ENCODE measurements at places on chromosomes 11 and 22.

DNA sequence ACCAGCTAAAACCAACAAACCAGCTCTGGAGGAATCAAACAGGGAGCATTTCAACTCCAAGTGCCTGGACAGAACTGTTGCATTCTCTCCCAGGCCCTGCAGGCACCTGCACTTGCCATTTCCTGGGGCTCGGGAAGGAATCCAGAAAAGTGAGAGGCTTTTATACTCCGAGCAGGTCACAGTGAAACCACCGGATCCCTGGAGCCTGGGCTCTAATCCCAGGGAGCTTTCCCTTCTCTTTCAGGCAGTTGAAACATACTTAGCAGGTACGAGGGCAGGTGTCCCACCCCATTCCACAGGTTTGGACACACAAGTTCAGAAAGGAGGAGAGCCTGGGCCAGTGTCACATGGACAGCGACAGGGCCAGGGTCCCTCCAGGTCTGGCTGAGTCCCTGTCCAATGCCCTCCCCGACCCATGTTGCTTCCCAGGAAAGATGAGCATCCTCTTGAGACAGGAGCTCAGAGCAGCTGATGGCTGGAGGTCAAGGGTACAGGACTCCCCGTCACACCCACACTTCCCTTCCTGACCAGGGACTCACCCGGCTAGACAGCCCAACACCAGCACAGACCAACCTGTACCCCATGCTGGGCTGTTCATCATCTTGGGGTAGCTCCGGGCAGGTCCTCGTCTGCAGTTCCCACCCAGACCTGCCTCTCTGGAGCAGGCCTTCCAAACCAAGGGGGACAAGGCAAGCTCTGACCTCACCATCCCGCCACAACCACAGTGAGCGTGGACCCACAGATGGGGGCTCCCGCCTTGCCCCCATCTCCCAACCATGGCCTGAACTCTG is 49.9 kb upstream of the CD5 start:
- no peak for DNase-seq

DNA sequence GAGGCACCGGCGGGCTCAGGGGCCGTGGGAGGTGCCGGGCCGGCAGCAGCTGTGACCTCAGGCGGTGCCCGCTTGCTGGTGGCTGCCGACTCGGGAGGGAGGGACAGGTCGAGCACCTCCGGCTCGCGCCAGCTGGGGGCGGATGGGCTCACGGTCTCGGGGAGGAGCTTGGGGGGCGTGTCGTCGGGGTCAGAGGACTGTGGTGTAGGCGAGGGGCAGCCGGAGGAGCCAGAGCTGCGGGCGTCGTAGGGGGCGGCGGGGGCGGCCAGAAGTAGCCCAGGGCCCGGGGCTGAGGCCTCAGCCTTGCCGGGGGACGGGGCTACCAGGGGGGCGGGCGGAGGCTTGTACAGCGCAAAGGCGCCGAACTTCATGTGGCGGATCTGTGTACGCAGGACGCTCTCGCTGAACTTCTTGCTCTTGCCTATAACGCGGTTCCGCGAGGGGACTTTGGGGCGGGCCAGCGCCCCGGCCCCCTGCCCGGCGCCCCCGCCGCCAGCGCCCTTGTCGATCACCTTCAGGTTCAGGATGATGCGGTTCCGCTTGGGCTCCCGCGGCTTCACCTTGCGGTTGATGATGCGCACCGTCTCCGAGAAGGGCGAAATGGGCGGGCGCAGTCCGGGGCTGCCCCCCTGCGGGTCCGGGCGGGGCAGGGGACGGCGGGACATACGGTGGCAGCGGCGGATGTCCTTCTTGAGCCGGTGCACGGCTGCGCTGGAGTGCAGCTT is 5.5 kb downstream of the CBX6 start:
- DNase-seq: no peak

- no peak for DNase-seq
Measured at GRCh38 chr11:29484548-29484947, 532.3 kb downstream of the KCNA4 start.

GRCh38 chr22:25644122-25644521 is 79.6 kb downstream of the GRK3 start:
- no peak for DNase-seq

DNA sequence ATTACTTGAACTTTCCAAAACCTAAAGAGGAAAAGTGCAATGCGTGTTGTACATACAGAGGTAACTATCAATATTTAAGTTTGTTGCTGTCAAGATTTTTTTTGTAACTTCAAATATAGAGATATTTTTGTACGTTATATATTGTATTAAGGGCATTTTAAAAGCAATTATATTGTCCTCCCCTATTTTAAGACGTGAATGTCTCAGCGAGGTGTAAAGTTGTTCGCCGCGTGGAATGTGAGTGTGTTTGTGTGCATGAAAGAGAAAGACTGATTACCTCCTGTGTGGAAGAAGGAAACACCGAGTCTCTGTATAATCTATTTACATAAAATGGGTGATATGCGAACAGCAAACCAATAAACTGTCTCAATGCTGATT is 2.1 kb downstream of the ADM start:
- DNase-seq: no peak

- DNase-seq: no peak
Measured at GRCh38 chr11:9947231-9947864, 283.5 kb downstream of the SWAP70 start.

DNA sequence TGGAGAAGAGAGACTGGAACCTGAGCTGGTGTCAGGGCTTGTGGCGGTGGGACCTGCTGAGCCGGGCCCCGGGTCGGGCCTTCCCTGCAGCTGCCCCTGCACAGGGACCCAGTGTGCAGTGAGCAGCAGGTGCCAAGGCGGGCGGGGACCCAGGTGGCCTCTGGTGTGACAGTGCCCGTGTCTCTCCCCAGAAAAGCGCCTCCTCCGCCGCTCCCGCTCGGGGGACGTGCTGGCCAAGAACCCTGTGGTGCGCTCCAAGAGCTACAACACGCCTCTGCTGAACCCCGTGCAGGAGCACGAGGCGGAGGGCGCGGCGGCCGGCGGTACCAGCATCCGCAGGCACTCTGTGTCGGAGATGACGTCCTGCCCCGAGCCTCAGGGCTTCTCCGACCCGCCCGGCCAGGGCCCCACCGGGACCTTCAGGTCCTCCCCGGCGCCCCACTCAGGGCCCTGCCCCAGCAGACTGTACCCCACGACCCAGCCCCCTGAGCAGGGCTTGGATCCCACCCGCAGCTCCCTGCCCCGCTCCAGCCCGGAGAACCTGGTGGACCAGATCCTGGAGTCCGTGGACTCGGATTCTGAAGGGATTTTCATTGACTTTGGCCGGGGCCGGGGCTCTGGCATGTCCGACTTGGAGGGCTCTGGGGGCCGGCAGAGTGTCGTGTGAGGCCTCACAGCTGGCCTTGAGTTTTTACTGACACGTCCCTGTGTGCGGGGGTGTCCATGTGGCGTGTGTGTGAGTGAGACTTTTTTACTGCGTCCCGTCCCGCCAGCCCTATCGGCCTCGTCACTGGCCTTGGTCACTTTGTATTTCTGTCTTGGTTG is 15.6 kb upstream of the ARHGAP8 start:
- DNase-seq: no peak

GRCh38 chr11:66421492-66422205 is 814 bp downstream of the NPAS4 start:
- no peak for DNase-seq

- no peak for DNase-seq
Measured at GRCh38 chr11:118241764-118242098, 10.4 kb downstream of the MPZL3 start.

DNA sequence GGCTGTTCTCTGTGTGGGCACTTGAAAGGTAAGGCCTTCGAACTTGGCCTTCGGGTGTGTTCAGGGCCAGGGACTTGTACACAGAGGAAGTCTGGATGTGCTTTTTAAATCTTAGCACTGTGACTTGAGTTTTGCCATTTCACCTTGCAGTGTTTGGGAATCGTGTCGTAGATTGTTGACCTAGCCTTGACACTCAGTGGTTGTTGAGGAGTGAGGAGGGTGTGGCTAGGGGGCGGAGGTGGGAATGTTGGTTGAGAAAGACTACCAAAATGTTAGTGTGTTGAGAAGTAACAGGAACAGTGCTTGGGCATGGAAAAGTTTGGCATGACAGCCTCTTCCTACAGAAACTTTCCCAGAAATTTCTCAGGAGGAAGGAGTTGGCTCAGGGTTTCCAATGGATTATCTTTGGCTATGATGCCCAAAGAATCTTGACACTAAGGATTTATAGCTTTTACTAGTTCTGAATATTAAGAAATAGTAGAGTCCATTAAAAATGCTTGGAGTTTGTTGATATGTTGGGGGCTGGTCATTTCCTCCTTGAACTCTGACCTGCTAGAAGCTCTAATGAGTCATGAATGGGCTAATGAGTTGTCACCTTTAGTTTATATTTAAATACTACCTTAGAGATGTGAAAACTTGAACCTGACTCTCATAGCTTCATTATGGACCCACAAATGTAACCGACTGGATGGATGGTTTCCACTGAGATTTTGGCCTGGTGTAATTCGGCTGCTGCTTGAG is 40.6 kb downstream of the BARX2 start:
- DNase-seq: no peak

- no peak for DNase-seq
Measured at GRCh38 chr22:18024956-18025720, 777 bp upstream of the MICAL3 start.

- no peak for DNase-seq
Measured at GRCh38 chr11:92540096-92540495, 315.5 kb downstream of the FAT3 start.

- DNase-seq: no peak
Measured at GRCh38 chr22:29343313-29343805, 27.9 kb upstream of the RASL10A start.

DNA sequence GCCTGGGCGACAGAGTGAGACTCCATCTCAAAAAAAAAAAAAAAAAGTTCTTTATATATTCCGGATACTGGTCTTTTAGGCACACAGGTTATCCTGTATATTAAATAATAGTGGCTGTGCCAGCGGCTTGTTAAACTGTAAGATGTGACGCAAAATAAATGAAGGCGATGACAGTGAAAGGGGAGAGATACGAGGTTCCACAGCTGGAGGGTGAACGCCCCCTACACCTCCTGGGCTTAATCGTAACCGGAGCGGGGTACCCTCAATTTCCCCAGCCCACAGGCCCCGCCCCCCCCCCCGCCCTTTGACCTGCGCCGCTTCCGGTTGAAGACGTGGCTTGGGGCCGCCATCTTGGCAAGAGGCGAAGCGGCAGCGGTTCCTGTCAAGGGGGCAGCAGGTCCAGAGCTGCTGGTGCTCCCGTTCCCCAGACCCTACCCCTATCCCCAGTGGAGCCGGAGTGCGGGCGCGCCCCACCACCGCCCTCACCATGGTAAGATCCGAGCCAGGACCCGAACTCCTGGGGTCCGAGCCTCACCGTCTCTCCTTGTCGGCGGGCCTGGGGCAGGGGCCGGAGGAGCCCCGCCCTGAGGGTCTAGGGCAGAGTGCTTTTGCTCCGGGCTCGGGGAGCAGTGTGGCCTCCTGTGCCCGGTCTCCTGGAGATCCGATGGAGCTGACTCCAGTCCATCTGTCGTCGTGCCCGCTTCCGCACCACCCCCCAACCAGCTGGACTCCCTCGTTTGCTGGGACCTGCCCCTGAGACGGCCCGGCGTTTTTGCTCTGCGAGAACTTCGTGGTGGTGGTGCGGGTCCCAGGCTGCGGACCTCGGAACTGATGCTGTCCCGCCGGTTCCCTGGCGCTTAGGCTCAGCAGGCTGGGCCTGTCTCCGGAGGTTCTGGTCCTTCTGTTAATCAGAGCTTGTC is at the start of gene ARCN1:
TSS of gene ARCN1 (plus strand) at position 349 of the 920 bp plus-strand sequence. CDS start at position 488, 139 bp downstream.
- no peak for DNase-seq

DNA sequence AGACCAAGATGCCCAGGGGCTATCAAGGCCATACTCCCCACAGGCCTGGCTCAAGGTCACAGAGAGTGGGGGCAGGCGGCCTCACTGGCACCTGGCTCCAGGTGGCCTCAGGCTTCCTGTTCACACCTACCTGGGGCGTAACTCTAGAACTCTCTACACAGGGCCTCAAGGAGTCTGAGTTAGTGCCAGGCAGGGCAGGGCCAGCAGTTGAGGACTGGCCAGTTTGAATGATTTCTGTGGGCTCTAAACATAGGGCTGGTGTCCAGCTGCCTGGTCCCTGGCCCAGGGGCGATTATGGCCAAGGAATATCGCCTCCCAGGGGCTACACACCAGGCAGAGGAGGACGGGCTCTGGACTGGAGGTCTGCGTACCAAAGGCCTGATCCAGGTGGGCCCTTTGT is 79.2 kb downstream of the WNT7B start:
- no peak for DNase-seq

DNA sequence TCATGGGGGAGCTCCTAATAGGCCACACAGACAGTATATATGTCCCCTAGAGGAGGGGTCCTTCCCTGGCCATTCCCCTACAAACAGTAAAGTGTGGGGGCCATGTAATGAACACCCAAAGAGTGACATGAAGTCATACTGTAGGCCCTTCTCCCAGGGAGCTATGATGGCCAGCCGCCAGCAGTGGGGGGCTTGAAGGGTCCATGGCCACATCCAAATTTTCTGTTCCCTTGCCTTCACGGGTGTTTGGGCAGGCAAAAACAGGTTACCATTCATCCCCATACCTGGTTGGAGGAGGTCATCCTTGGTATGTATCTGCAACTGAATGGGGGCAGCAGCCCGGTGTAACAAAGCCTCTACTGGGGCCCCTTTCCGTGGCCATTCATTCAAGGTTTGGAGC is 2118.0 kb downstream of the LRRC4C start:
- DNase-seq: no peak

- no peak for DNase-seq
Measured at GRCh38 chr11:116823031-116823843, at the start of gene APOA4. Gene APOA4, minus strand, starts transcription at chr11:116823304. Its CDS starts 113 bp downstream, at chr11:116823191.

DNA sequence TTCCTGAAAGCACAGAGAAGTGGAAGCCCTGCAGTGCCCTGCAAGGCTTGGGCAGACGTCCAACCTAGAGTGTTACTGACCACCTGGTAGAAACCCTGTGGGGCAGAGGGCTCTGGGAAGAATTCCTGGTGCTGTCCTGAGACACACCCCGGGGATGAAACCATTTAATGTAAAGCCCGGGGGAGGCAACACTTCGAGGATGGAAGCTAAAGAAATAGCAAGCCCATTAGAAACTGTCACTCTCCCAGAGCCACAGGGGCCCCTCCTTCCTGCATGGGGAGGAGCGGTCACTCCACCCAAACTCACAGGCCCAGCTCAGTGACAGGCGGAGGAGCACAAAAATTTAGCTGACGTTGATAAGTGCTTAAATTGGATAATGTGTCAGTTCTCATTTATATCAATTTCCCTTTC is 57.6 kb downstream of the NRXN2 start:
- no peak for DNase-seq
